Non-pigmented ciliary epithelial cell (primary cell): ENCODE measurements at places on chromosomes 1 and 21.

DNA sequence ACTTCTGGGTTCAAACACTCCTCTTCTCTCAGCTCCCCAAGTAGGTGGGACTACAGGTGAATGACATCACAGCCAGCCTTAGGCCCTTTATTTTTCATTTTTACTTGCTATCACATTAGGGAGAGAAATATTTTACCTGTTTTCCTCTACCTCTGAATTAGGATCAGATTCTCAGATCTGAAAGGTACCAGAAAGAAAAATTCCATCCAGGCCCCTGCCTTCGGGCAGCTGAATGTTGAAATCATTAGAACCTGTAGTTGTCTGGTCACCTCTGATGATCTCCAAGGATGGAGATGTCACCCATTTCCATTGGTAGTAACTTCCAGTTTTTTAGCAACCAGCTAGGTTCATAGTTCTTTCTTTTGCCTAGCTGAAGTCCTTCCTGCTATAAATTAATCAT lies 175.6 kb upstream of the TNR start:
- DNase-seq: no peak

DNA sequence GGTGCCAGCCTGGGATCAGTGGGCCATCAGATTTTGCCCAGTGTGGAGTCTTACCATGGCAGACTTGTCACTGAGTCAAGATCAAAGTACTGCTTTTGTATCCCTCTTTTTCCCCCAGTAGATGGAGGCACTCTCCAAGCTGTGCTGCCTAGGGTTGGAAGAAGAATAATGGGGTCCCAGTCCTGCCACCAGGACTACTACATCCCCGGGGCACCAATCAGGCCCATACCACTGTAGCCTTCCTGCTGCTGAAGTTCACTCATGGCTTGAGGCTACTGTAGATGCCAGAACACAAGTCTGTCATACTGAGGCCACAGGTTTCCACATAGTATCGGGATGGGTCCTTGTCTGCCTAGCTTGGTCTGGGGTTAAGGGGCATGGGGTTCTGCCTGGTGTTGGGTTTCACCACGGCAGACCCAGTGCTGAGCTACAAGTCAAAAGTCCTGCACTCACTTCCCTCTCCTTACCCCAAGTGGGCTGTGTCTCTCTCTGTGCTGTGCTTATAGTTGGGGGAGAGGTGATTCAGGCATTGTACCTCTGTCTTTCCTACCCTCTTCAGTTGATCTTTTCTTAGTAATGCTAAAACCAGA lies 53.4 kb downstream of the PKN2 start:
- DNase-seq: no peak

- DNase-seq: no peak
Measured at GRCh38 chr21:44433791-44434567, 21.3 kb upstream of the LRRC3 start.

- no peak for DNase-seq
Measured at GRCh38 chr1:165431079-165431478, 13.8 kb downstream of the RXRG start.

GRCh38 chr1:71276466-71276865 lies 195.6 kb upstream of the ZRANB2 start:
- no peak for DNase-seq

- DNase-seq: no peak
Measured at GRCh38 chr1:204376919-204377799, 17.4 kb upstream of the PLEKHA6 start.

DNA sequence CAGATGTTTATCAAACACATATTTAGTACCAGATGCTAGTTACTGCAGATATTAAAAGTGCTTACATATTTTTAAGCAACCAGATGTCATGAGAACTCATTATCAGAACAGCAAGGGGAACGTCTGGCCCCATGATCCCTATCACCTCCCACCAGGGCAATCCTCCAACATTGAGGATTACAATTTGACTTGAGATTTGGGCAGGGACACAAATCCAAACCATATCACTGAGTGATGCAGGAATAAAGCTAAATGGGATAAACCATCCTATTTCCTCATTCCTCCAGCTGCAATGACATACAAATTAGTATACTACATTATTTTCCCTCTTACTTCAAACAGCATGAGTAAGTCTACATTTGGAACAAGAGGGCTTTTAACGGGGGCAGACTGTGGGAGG lies 3.1 kb upstream of the KCNK2 start:
- no peak for DNase-seq

- no peak for DNase-seq
Measured at GRCh38 chr1:217078078-217078690, 355.0 kb upstream of the ESRRG start.
